Hypothalamus (tissue), 51 donors: ENCODE measurements at places on chromosomes 1 and 21.

DNA sequence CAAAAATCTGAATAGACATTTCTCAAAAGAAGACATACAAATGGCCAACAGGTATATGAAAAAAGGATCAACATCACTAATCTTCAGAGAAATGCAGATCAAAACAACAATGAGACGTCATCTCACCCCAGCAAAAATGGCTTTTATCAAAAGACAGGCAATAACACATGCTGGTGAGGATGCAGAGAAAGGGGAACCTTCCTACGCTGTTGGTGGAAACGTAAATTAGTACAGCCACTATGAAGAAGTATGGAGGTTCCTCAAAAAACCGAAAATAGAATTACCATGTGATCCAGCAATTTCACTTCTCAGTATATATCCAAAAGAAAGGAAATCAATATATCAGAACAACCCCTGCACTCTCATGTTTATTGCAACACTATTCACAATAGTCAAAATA lies 65.1 kb upstream of the ATP1B1 start:
- DNase-seq = no peak

GRCh38 chr21:39429445-39429844 lies 16.1 kb downstream of the LCA5L start:
- no peak for DNase-seq

DNA sequence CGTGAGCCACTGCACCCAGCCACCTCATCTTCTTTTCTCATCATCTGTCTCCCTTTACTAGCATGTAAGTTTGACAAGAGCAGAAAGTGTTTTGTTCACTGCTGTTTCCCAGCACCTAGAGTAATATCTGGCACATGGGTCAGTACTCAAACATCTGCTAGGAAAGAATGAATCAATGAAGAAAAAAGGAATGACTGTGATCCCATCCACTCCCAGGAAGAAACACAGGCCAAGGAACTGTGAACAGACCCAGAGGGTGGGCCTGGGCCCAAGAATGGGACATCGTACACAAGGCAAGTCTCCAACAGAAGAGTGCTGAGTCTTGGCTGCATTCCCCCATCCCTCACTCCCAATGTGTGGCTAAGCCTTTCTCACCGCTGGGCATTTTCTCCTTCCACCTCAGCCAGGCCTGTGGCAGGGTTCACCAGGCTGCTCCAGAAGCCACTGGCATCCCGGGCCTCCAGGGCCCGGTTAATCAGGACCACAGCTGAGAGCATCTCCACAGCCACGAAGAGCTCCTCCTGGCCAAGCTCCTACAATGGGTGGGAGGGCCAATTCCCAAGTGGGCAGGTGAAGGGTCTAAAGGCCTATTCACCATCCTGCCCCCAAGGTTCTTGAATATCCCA lies 18.4 kb downstream of the IQGAP3 start:
- no peak for DNase-seq

DNA sequence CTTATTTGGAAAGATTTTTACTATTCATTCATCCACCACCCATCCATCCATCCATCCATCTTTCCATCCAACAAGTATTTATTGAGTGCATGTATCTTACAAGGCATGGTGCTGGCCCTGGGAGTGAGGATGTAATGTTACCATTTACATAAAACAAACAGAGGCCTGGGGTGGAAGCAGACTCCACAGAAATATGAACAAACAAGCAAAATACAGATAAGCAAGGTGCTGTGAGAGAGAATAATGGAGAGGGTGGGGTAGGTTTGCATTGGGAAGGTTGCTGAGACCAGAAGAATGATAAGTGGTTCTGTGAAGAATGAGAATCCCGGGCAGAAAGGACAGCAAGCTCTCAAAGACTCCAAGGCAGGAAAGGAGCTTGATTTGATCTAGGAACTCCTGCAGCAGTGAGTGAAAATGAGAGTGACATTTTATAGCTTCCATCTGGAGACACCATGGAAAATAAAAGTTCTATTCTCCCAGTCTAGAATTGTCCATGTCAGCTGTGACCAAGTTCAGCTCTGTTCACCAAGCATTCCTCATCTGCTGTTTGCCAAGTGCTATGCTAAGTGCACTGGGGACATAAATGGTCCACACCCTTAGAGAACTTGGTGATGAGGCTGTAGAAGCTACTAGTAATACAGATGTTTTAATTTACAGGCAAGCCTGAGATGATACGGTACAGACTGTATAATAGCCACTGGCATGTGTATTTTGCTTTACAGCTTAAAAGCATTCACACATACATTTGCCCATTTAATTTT lies 75.3 kb downstream of the PEX14 start:
- DNase-seq = no peak

GRCh38 chr1:39735731-39736130 lies 3.0 kb upstream of the PPIE start:
- no peak for DNase-seq

DNA sequence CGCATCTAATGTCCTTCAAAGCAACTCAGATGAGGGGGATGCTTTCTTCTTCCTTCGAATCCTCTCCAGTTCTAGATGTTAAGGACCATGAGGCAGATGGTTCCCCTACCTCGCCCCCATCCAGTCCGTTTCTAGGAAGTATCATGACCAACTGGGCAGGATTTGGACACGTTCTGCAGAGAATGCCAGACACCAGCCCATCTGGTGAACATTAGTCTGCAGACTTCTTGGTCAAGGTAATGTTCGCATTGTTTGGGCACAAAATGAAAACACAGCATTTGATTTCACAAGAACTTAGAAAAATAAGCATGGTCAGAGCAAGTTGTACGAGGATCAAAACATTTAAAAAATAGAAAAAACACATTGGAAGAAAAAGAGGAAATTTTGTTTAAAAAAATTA lies 25.4 kb upstream of the ADARB1 start:
- DNase-seq = no peak

DNA sequence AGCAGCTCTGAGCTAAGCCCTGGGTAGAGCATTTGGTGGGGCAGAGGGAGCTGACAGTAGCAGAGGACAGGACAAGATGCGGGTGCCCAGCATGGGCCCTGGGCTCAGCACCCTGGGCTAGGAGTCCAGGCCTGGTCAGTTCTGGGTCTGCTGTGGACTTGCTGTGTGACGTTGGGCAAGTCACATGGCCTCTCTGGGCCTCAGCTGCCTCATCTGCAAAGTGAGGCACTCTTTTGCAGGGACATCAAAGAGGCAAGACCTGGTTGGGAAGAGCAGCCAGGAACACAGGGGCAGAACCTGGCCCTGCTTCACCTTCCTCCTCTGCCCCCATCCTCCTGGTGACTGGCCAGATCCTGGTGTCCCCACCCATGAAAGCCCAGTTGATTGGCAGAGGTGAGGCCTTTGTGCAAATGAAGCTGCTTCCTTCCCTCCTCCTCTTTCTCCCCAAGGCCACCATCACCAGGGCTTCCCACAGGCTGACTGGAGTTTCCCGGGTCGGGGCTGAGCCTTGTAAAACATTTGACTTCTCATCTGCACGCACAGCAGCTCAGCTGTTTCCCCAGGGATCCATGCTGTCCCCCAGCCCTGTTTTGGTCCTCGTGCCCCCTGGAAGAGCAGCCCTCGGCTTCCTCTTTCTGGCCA lies 350.5 kb downstream of the MATN1 start:
- DNase-seq = no peak

- no peak for DNase-seq
Measured at GRCh38 chr1:205420938-205421337, 918 bp downstream of the LEMD1 start.

- no peak for DNase-seq
Measured at GRCh38 chr1:29057700-29058099, 66.0 kb downstream of the TMEM200B start.

- no peak for DNase-seq
Measured at GRCh38 chr1:36782785-36783184, 251.5 kb downstream of the GRIK3 start.
